ENCODE measurements at places on chromosomes 7 and 10.
A peak's percentile ranks its signal among the peaks of the same experiment; 100 is the strongest.

DNA sequence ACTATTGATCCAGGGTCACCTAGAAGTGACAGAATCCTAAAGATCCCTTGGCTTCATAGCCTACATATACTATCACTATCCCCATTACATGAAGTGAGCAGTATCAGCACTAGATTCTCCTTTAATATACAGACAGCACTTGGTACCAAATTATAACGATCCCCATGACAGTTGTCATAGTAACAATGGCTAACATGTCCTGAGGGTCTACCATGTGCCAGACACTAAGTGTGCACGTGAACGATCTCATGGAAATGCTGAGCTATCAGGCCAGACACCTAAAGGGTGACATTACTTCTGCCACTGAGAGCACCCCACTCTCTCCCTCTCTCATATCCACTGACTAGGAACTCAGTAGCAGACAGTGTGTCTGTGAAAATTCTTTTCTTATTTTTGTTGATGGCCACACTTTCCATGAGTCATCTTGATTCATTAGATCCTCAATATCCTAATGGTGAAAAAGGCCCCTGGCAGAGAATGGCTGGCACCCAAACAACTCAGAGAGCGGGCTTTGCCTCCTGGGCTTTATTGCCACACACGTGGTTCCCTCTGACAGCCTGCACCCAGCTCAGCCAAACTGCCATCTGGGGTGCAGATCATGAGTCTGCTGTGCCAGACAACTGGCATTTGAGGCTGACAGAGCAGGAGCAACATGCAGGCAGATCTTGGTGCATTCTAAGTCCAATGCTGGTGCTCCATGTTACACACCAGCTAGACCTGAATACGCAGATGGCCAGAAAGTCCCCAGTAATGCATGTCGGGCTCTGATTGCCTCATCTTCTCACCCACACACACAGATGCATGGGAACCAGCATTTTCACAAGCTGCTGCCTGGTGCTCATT, 176.3 kb downstream of the DGKI start:
- DNase-seq = no peak

GRCh38 chr10:8412541-8412940, 358.1 kb downstream of the GATA3 start:
- no peak for DNase-seq

DNA sequence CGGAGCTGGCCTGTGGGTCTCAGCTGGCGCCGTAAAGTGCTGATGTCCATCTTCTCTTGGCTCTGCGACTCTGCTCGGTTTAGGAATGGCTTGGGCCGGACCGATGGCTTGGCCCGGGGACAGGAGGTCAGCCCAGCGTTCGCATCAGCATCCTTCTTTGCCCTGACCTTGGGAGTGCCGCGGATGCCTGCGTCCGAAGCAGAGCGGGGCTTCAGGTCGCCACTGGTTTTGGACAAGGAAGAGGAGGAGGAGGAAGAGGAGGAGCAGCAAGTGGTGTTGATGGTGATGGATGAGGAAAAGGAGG, 109.3 kb downstream of the NEURL1 start:
- DNase-seq = no peak

- DNase-seq = peak; percentile 90
Measured at GRCh38 chr7:332646-333392, 42.8 kb downstream of the FOXL3 start.

- DNase-seq = no peak
Measured at GRCh38 chr10:27525819-27526218, 21.7 kb downstream of the RAB18 start.

Data from stimulated activated effector memory CD8-positive, alpha-beta T cell treated with anti-CD3 and anti-CD28 coated beads, Interleukin-12 subunit alpha, Interleukin-12 subunit beta, amount 100 ng/mL, for 72 hours (primary cell).